ENCODE measurements at places on chromosomes 13 and 19.

DNA sequence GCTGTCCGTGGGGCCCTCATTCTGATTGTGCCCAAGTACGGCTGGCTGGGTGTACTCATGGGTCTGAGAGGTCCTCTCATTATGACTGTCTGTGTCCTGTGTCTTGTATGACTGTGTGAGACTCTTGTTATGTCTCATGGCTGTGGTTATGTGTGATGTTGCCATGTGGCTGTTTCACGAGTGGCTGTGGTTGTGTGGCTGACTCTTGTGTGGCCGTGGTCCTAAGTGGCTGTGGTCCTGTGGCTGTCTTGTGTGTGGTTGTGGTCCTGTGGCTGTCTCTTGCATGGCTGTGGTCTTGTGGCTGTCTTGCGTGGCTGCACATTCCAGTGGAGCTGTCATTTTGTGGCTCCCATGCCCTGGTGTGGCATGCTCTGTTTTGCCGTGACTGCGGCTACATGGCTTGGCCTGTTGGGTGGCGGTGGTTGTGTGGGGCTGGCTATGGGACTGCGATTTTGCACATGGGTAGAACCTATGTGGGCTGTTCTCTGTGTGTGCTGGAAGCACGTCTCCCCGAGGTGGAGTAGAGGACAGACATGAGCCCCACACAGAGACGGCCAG is 2.5 kb downstream of the LYL1 start:
- DNase-seq: no peak

- no peak for DNase-seq
Measured at GRCh38 chr13:82833923-82834322, 1048.4 kb downstream of the SLITRK1 start.

GRCh38 chr19:2424686-2425621 is 2.4 kb downstream of the TIMM13 start:
- DNase-seq: no peak

DNA sequence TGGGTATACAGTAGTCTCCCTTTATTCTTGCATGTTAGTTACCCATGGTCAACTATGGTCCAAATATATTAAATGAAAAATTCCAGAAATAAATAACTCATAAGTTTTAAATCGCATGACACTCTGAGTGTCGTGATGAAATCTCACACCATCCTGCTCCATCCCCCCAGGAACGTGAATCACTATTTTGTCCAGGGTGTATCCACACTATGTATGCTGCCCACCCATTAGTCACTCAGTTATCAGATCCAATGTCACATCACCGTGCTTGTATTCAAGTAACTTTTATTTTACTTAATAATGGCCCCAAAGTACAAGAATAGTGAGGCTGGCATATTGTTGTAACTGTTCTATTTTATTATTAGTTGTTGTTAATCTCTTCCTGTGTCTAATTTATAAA is 115.8 kb upstream of the SERP2 start:
- no peak for DNase-seq

DNA sequence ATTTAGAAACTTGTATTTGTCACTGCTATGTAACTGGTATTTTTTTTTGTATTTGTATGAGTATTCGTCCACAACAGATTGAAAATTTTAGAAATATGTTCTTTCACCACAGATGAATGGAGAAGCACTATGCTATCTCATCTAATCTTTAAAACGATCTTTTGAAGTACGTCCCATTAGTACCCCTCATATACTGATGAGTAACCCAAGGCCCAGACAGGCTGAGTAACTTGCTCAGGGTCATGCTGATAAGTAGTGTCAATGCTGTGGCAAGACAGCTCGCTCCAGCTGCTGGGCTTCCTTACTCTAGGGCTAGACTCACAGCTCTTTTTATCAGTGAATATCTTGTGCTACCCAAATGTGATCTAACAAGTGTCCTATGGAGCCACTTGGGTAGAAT is 154.2 kb downstream of the SUCLA2 start:
- DNase-seq: no peak

DNA sequence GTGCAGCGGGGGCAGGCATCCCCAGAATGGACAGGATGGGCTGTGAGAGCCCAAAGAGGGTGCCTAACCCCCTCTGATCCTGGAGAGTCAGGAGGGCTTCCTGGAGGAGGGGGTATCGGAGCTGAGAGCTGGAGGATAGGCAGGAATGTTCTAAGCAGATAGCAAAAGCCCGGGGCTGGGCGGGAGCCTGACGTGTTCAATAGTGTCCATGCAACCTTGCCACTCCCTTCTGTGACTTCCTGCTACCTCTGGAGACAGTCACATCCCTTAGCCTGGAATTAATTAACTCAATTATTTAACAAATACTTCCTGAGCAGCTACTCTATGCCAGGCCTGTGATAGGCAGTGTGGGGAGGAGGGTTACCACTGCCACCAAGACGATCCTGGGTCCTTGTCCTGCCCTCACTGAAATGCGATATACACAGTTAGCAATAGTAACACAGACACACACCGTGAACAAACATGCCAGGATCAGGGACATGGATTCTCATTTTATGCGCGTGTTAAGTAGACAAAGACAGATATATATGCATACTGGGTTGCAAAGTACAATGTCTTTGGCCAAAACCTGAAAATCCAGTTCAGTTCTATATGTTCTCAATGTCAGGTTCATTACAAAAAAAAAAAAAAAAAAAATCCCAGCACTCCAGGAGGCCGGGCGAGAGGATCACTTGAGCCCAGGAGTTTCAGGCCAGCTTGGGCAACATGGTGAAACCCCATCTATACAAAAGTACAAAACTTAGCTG is 10.7 kb downstream of the AP2S1 start:
- DNase-seq: no peak

GRCh38 chr13:66348745-66349690 is 881.1 kb downstream of the PCDH9 start:
- DNase-seq: no peak

DNA sequence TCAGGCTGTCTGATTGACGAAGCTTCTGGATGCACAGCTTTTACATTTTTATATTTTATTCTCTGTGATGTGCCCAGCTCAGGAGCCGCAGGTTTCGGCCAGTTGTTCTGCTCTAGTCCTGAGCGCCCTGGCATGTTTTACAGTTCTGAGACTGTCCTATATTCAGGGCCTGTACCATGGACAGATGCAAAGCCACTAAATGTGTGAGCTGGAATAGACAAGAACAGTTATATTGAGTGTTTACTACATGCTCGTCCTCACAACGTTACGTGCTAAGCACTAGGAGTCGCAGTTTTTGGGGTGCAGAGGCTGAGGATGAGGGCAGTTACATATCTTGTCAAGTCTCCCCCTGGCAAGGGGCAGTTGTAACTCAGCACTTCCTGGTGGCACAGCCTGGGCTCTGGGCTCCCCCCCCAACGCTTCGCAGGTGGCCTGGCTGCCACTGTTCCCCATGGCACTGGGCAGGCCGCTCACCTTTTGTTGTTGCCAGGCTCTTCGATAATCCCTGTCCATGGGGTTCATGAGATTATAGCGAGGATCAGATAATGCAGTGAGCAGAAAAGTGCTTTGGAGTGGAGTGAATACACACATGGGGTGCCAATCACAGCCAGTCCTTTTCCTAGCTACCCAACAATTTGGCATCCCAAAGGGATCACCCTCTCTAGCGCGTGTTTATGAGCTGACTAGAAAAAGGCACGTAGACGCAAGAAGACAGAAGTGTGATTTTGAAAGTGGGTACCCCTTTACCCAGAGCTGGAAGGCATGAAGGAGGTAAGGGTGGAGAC is 23.5 kb downstream of the ARL11 start:
- DNase-seq: no peak

DNA sequence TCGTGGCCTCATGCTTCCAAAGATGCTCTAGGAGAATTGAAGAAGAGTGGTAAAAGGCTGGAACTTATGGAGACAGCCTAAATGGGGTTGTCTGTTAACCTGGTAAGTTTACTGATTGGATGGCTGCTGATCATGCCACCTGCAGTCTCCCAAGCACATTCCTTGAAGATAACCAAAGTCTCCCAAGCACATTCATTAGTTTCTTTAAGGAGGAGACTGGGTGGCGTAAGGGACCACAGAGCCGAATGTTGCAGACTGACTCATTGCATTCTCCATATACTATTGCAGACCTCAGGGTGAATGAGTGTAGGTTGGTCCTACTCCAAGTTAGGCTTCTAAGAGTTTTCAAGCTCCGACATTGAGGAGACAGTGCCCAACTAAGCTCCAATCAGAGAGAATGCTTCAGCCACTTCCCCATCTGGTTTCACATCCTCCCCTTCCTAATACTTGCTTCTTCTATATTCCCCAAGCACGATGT is at the start of gene IGFL3:
IGFL3 (minus strand) TSS at position 51 of the 478 bp plus-strand sequence; CDS start at position 12, 39 bp downstream.
- DNase-seq: no peak

All from HTR-8/SVneo (cell line).